ENCODE measurements at places on chromosomes 6 and 20. TPM values are rescaled to one million over a fixed set of nuclear protein-coding genes. Genes with fewer than 3 reads are reported as not detected.

DNA sequence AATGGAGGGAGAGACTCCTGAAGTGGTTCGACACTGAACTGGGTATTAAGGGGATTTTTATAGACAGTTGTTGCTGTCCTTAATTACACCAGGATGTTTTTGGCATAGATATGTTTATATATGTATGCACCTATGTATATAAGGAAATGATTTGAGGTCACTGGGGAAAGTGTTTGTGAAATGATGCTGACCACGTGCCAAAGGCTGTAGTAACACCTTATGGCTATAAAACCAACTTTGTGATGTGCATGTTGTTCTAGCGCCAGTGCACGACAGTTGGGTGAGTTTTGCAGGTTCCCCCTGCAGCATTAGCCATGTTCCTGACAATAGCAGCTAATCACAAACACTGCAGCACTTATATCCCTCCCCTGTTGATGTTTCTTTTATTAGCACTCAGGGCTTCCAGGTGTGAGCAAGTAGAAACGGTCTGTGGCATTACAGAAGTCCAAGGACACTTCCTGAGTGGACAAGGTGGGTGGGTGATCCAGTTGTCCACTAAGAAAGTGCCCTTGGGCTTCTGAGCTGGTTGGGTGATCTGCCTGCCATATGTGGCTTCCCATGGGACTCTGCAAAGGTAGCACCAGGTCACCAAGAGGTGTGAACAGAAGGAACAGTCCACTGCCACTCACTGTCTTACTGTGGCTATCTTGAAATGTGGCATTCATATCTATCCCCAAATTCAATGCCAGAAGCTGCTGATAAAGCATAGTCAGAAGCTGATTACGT is 63.0 kb upstream of the RBM24 start:
- H3K27ac ChIP-seq, result no peak overlapping the region
- H3K4me3 ChIP-seq, result no peak overlapping the region
- no peaks in the 10 kb centered on the region for H3K36me3 ChIP-seq
- no peaks in the 10 kb centered on the region for H3K27me3 ChIP-seq
- no peak for DNase-seq

- no peak for DNase-seq
- peaks cover 12% of the 10 kb centered on the region for H3K27me3 ChIP-seq
- H3K4me3 ChIP-seq, result no peak overlapping the region
- H3K27ac ChIP-seq, result no peak overlapping the region
These were observed 13.0 kb upstream of the MATN4 start for GRCh38 chr20:45320948-45321595.

DNA sequence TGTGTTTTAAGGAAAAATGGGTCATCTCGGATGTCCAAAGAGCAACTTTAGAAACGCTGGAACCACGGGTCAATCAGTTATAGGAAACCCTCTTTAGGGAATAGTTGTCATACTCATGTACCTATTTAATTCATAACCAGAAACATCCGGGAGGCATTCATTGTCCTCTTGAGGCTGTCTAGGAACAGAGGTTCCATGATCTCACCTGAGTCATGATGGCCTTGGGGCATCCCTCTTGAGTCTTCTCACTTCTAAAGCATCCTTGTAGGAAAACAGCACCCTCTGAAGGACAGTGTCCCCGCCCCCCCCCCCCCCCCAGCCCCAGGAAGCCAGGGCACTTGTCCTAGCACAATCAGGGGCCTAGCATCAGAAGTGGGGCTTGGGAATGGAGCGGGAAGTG is 46.3 kb upstream of the CDH4 start:
- no peak overlapping the region for H3K4me3 ChIP-seq
- H3K4me1 ChIP-seq, result no peaks in the 10 kb centered on the region
- H3K27ac ChIP-seq, result no peak overlapping the region
- no peaks in the 10 kb centered on the region for H3K36me3 ChIP-seq
- H3K27me3 ChIP-seq, result peaks cover 14% of the 10 kb centered on the region

Gene C20orf204
- 0.26 TPM for total RNA-seq
